Activated T-cell treated with anti-CD3 and anti-CD28 coated beads, Interleukin-2, amount 50 U/mL, for 72 hours (primary cell): ENCODE measurements at places on chromosomes 16 and 17.
A peak's percentile ranks its signal among the peaks of the same experiment; 100 is the strongest.

GRCh38 chr16:29825145-29826044 is 5.1 kb downstream of the MVP start:
- peak overlapping the region; percentile 94 for H3K27ac ChIP-seq
- peaks cover 64% of the 10 kb centered on the region for H3K4me1 ChIP-seq
- H3K4me3 ChIP-seq: peak overlapping the region; percentile 75
- peak; percentile 73 for DNase-seq

DNA sequence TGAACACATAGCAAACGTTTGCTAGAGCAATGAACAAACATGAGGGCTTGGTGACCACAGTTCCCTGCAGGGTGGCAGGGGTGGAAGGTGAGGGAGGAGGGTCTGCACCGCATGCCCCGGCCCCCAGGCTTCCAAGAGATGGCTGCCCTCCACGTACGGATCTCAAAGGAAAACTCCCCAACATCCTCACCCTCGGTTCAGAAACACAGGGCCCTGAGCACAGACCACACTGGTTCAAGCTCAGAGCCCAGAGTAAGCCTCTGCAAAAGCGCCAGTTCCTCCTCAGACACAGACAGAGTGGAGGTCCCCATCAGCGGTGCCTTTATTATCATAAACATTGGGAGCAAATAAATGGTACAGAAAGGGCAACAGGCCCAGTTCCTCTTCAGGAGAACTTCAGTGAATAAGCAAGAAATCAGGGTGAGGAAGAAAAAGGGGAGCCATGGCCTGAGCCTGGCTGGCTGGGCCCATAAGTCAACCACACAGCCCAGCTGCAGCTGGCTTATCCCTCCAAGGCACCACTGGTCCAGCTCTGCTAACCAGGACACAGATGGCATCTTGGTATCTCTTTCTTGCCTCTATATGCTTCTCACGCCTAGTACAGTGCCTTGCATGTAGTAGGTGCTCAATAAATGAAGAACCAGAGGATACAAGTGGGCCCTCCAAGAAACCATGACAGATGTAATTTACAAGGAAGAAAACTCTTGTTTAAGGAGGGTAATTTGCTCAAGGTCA is 11.0 kb downstream of the MPO start:
- no peak overlapping the region for H3K27ac ChIP-seq
- peaks cover 5% of the 10 kb centered on the region for H3K27me3 ChIP-seq
- H3K4me3 ChIP-seq: no peak overlapping the region
- no peaks in the 10 kb centered on the region for H3K36me3 ChIP-seq
- no peak for DNase-seq
- no peaks in the 10 kb centered on the region for H3K4me1 ChIP-seq

DNA sequence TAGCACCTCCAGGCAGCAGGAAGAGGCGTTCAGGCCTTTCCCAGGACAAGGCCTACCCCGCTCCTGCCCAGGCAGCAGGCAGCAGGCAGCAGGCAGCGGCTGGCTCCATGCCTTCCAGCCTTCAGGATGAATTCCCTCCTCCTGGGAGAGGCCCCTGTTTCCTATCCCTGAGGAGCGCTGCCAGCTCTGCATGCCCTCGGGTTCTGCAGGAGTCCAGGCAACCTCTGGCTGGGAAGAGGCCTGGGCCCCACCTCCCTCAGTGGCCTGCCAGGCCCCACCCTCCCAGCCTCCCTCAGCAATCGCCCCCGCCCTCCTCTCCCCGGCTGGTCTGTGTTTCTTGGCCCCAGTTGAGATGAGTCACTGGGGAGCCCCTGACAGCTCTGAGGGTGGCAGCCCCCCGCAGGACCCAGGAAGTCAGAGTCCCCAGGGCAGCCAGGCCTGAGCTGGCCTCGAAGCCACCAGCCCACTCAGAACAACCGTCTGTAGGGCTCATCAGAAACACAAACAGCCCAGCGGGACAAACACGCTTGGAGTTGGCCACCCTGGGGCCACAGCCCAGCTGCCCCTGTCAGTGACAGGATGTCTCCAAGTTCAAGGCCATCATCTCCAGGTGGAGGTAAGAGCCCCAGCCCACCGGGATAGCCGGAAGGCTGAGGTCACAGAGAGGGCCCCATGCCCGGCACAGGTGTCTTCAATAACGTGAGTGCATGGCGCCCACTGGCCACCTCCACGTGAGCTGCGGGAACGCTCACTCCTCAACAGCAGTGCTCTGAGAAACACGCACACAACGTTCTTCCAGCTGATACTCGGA is 39.5 kb upstream of the CIBAR2 start:
- no peak overlapping the region for H3K27ac ChIP-seq
- DNase-seq: no peak
- no peaks in the 10 kb centered on the region for H3K27me3 ChIP-seq
- no peak overlapping the region for H3K4me3 ChIP-seq
- no peaks in the 10 kb centered on the region for H3K4me1 ChIP-seq
- no peaks in the 10 kb centered on the region for H3K36me3 ChIP-seq

GRCh38 chr17:75481194-75482068 is 25.0 kb downstream of the TMEM94 start:
- no peak for DNase-seq
- H3K27me3 ChIP-seq: no peaks in the 10 kb centered on the region
- no peaks in the 10 kb centered on the region for H3K36me3 ChIP-seq
- no peak overlapping the region for H3K27ac ChIP-seq
- peaks cover 11% of the 10 kb centered on the region for H3K4me1 ChIP-seq

GRCh38 chr16:72658888-72659717 is 388.8 kb downstream of the ZFHX3 start:
- H3K27ac ChIP-seq: no peak overlapping the region
- no peak for DNase-seq

DNA sequence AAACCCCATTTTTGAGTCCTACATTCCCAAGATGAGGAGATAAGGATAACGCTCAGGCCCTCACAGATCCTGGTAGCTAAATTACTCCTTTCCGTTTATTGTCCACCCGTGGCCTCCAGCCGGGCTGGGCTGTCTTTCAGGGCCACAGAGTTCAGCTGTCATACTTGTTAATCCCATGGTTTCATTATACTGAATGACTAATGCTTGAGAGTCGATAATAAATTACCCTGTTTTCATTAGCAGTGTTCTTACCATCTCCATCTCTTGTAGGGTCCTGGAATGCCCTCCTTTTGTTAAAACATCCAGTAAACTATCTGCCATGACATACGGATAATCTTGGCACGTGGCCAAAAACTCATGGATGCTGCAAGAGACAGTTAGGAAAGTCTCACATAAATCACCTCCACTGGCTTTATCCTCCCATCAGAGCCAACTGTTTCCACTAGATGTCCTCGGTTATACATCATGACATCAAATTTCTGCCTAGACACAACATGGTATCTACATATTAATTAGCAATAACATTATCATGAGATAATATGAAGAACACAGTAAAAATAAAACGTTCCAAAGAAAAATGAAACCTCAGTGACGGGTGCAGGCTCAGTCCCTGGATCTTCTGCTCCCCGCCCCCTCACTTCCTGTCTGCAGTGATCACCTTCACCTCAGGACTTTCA is 45.3 kb downstream of the BRD7 start:
- peaks cover 33% of the 10 kb centered on the region for H3K4me1 ChIP-seq
- no peaks in the 10 kb centered on the region for H3K27me3 ChIP-seq
- peak overlapping the region; percentile 66 for H3K27ac ChIP-seq
- DNase-seq: no peak
- H3K36me3 ChIP-seq: peaks cover 34% of the 10 kb centered on the region
- H3K4me3 ChIP-seq: no peak overlapping the region

GRCh38 chr16:48194828-48195556 is 39.2 kb upstream of the ABCC12 start:
- H3K27me3 ChIP-seq: peaks cover 7% of the 10 kb centered on the region
- no peaks in the 10 kb centered on the region for H3K36me3 ChIP-seq
- DNase-seq: no peak
- no peak overlapping the region for H3K4me3 ChIP-seq

- H3K27ac ChIP-seq: no peak within 1 kb of the TSS
- H3K4me3 ChIP-seq: no peak within 1 kb of the TSS
- H3K36me3 ChIP-seq: no peaks in the 10 kb centered on the region
- no peaks in the 10 kb centered on the region for H3K27me3 ChIP-seq
Observed at GRCh38 chr16:4787627-4788482, at the start of gene SEPTIN12. Gene SEPTIN12 (minus strand): TSS chr16:4788345. CDS start chr16:4787645, 700 bp downstream.

GRCh38 chr16:86181526-86181925 is 282.6 kb downstream of the IRF8 start:
- no peak overlapping the region for H3K27ac ChIP-seq
- no peaks in the 10 kb centered on the region for H3K36me3 ChIP-seq
- H3K4me3 ChIP-seq: no peak overlapping the region
- H3K4me1 ChIP-seq: no peaks in the 10 kb centered on the region
- H3K27me3 ChIP-seq: no peaks in the 10 kb centered on the region
- no peak for DNase-seq

DNA sequence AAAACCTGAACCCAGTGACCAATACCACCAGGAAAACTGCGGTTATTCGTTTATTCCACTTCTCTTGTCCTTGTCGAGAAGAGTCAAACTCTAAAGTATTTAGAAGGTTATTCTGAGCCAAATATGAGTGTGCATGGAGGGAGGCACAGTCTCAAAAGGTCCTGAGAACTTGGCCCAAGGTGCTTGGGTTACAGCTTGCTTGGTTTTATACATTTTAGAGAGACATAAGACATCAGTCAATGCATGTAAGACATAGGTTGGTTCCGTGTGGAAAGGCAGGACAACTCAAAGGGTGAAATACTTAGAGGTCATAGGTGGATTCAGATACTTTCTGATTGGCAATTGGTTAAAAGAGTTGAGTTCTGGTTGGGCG is 681 bp upstream of the TRAP1 start:
- peak overlapping the region; percentile 86 for H3K27ac ChIP-seq
- DNase-seq: no peak
- peaks cover 7% of the 10 kb centered on the region for H3K36me3 ChIP-seq
- H3K27me3 ChIP-seq: no peaks in the 10 kb centered on the region
- H3K4me1 ChIP-seq: peaks cover 40% of the 10 kb centered on the region

- H3K4me1 ChIP-seq: peaks cover 11% of the 10 kb centered on the region
- H3K36me3 ChIP-seq: no peaks in the 10 kb centered on the region
- no peak overlapping the region for H3K4me3 ChIP-seq
- H3K27me3 ChIP-seq: no peaks in the 10 kb centered on the region
- no peak overlapping the region for H3K27ac ChIP-seq
- DNase-seq: no peak
Observed at GRCh38 chr17:58403311-58403710, 14.0 kb downstream of the RNF43 start.

DNA sequence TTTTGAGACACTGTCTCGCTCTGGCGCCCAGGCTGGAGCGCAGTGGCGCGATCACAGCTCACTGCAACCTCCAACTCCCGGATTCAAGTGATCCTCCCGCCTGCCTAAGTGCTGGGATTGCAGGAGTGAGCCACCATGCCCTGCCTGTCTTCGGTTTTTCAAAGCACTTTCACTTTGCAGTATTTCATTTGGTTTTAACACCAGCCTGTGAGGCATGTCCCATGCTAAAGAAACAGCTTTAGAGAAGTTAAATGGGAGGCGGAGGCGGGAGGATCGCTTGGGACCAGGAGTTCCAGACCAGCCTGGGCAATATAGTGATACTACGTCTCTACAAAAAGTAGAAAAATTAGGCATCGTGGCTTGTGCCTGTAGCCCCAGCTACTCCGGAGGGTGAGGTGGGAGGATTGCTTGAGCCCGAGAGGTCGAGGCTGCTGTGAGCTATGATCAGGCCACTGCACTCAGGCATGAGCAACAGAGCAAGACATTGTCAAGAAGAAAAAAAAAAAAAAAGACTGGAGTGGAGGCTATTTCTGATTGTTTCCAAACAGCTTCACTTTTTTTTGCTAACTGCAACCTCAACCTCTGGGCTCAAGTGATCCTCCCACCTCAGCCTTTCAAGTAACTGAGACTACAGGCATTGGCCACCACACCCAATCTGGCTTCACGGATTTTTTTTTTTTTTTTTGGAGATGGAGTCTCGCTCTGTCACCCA is 1.3 kb downstream of the METTL23 start:
- peak overlapping the region; percentile 99 for H3K27ac ChIP-seq
- DNase-seq: peak; percentile 37
- H3K4me1 ChIP-seq: peaks cover 63% of the 10 kb centered on the region
- peaks cover 32% of the 10 kb centered on the region for H3K36me3 ChIP-seq

- H3K4me3 ChIP-seq: peak overlapping the region; percentile 94
- peaks cover 37% of the 10 kb centered on the region for H3K4me1 ChIP-seq
- H3K36me3 ChIP-seq: no peaks in the 10 kb centered on the region
- H3K27me3 ChIP-seq: no peaks in the 10 kb centered on the region
Observed at GRCh38 chr16:23148166-23148512, 1.1 kb downstream of the USP31 start.

GRCh38 chr16:2955779-2956578 is 8.1 kb upstream of the KREMEN2 start:
- no peaks in the 10 kb centered on the region for H3K4me1 ChIP-seq
- H3K36me3 ChIP-seq: no peaks in the 10 kb centered on the region
- no peak overlapping the region for H3K27ac ChIP-seq
- H3K4me3 ChIP-seq: no peak overlapping the region

DNA sequence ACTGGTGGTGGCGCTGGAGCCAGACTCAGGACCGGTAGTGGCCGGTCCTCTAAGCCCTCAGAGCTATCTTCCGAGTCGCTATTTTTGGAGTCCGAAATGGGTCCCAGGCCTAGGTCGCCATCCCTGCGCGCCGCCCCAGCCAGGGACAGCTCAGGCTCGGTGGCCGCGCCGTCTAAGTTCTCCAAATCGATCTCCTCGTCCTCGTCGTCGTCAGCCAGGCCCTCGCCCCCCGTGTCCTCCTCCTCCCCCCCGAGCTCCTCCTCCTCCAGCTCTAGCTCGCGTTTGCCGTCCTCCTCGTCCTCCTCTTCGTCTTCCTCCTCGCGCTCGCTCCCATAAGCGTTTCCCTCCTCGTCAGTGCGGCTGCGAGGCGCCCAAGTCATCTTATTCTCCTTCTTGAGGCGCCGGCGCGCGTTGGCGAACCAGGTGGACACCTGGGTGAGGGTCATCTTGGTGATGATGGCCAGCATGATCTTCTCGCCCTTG is 1.6 kb downstream of the IRX3 start:
- H3K4me1 ChIP-seq: peaks cover 39% of the 10 kb centered on the region
- peak overlapping the region; percentile 21 for H3K27ac ChIP-seq
- DNase-seq: no peak
- peak overlapping the region; percentile 63 for H3K4me3 ChIP-seq
- H3K36me3 ChIP-seq: peaks cover 8% of the 10 kb centered on the region

- H3K36me3 ChIP-seq: no peaks in the 10 kb centered on the region
- H3K4me1 ChIP-seq: no peaks in the 10 kb centered on the region
- H3K27ac ChIP-seq: no peak overlapping the region
- H3K4me3 ChIP-seq: no peak overlapping the region
- H3K27me3 ChIP-seq: no peaks in the 10 kb centered on the region
Observed at GRCh38 chr17:46727572-46728348, 90.7 kb downstream of the WNT3 start.

- no peak for DNase-seq
- H3K36me3 ChIP-seq: peaks cover 1% of the 10 kb centered on the region
- H3K27ac ChIP-seq: no peak overlapping the region
- H3K4me1 ChIP-seq: peaks cover 16% of the 10 kb centered on the region
- H3K27me3 ChIP-seq: no peaks in the 10 kb centered on the region
Observed at GRCh38 chr16:23141959-23142740, 7.1 kb downstream of the USP31 start.

- peak; percentile 27 for DNase-seq
- H3K27me3 ChIP-seq: no peaks in the 10 kb centered on the region
- H3K27ac ChIP-seq: peak overlapping the region; percentile 87
- H3K4me3 ChIP-seq: peak overlapping the region; percentile 95
Observed at GRCh38 chr16:8958344-8959167, 5.2 kb downstream of the USP7 start.
